D721Med (cell line): ENCODE measurements at places on chromosomes 2 and 18.

DNA sequence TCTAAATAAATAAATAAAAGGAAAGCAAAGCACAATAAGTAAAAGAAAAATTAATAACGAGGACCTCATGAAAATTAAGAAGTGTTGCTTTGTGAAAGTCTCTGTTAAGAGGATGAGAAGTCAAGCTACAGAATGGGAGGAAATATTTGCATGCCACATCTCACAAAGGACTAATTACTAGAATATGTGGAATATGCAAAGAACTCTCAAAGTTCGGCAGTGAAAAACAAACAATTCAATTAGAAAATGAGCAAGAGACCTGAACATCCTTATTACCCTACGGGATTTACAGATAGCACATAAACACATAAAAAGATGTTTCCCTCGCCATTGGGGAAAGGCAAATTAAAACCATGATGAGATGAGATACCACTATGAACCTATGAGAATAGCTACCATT, 23.3 kb downstream of the CYP26B1 start:
- DNase-seq, result no peak

DNA sequence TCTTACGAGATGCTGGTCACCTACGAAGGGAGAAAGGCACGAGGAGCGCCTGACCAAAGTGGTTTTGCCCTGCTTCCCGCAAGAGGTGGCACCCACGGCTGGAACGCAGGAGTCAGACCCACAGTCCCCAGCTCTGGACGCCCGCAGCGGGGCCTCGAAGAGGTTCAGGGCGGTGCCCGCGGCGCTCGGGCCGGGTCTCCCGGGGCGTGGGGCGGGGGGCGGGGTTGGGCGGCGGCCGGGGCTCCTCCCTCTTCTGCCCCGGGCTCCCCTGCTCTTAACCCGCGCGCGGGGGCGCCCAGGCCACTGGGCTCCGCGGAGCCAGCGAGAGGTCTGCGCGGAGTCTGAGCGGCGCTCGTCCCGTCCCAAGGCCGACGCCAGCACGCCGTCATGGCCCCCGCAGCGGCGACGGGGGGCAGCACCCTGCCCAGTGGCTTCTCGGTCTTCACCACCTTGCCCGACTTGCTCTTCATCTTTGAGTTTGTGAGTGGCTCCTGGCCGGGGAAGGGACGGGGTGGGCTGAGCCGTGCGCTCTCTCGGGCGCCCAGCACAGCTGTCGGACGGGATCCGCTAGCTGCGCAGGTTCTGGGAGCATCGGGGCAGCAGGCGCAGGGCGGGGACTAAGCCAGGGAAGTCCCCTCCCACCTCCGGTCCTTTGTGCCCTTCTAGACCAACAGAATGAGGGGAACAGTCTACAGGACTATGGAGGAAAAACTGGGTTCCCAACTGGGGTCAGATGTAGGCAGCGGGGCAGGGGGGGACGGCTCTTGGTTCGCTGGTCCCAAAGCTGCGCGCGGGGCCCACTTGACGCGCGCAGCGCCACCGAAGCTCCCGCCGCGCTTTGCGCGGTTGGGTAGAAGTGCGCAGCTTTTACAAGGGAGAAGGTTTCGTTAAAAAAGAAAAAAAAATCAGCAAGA, at the start of gene MAL:
TSS of gene MAL (plus strand) at position 303 of the 914 bp plus-strand sequence. CDS start at position 388, 85 bp downstream.
- DNase-seq, result no peak

DNA sequence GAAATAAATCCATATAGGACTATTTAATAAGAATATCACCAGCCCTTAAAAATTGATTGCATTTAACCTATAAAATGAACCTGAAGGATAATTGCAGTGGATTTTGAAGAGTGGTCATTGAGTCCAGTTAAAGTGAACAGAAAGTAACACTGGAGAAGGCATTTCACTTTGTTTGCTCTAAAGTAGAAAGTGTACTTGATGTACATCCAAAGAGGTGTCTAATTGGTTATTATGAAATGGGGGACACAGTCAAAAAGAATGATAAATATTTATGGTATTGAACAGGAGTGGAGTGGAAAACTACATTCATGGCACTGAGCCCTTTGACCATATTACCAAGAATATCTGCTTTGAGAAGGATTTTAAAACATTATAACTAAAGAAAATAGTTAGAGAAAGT, 28.2 kb upstream of the MAP2 start:
- no peak for DNase-seq

DNA sequence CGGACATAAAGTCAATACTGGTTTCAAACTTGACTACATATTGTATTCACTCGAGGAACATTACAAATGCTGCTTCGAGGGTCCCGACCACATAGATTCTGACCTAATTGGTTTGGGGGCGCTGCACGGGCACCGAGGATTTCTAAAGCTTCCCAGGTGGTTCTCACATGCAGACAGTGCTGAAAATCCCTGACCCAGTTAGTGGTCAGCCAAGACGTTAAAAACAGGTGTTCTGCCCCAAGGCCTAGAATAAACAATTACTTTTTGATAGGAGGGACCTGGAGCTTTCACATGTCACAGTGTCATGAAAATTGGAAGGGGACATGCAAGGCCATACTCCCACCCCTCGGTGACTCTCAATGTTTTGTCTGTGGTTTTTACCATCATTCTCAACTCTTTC, 368.9 kb downstream of the RNF144A start:
- DNase-seq, result no peak

DNA sequence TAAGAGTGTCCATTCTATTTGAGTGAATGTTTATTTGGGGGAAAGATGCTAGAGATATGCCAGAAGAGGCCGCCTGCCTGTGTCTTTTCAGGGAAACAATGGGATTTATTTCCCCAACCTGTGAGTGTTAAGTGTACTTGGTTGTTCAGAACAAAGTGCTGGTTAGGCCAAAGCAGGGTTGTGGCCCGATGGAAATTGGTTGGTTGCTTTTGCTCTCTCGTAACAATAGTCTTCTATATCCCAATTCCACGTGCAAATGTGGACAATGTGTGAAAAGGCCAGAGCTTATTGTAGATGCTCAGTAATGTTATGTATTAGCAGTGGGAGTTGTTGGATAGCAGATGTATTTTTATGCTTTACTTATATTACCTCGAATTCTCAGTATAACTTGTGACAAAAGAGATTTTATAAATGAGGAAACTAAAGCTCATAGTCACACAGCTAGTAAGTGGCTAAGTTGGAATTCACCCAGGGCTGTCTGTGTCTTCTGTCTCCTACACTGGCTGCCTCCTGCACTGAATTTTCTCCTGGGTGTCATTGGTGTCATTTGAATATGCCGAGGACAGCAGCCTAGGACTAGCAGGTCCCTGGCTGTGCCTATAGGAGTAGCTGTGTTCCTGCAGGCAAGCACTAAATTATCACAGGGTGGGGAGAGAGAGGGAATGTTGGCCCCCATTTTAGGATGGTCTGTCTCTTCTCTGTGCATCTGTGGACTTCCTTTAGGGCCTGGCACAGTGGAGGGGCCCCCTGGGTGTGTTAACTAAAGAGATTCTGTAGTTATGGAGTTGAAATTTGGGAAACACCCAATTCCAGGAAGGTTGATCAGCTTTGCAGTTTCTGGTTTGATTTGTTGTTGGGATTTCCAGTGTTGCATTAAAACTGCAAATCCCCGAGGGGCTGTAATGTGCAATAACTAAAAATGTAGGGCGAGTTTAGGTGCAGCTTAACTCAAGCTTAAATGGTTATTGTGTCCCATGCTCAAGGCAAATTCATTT, 21.6 kb downstream of the GPD2 start:
- no peak for DNase-seq

- DNase-seq, result no peak
Measured at GRCh38 chr2:190910341-190911136, 29.9 kb downstream of the GLS start.

GRCh38 chr2:121066526-121066925, 218.5 kb downstream of the TFCP2L1 start:
- no peak for DNase-seq
